Osteoblast (primary cell): ENCODE measurements at places on chromosomes 12 and 14. TPM values are rescaled to one million over a fixed set of nuclear protein-coding genes. Genes with fewer than 3 reads are reported as not detected.

Gene CDKL1
- total RNA-seq: 4.7 and 10.5 TPM in 2 replicates

Gene NYNRIN
- total RNA-seq: 7.2 and 9.1 TPM in 2 replicates

Gene PLCZ1
- not detected in 2 replicates for total RNA-seq

Gene STON2
- total RNA-seq: 49.6 and 51.0 TPM in 2 replicates

Gene TEX52
- total RNA-seq: not detected in 2 replicates

Gene MMP17
- total RNA-seq: 10.5 and 11.2 TPM in 2 replicates

Gene PRKCH
- 3.2 and 3.3 TPM in 2 replicates for total RNA-seq

Gene FGF23
- not detected in 2 replicates for total RNA-seq

Gene FZD10
- total RNA-seq: not detected in 2 replicates

DNA sequence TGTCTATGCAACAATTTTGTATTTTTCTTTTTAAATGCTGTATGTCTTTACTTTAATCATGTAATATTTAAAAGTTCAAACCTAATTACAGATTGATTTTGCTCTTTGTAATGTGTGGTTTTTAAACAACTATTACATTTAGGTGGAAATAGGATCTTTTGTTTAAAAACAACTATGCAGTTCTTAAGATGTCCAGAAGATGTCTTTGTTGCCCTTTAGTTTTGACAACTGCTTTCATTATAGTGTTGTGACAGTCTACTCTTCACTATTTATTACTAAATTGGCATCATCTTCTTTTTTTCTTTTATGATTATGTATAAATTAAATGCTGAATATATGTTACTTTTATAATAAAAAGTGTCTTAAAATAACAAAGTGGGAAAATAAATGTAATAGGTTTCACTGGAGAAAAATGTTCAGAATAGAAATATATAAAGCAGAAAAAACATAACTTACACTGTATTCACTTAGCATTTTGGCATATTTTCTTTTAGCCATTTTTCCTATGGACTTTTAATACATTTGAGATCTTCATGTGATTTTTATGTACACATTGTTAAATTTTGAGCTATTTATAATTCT is 27.1 kb upstream of the PCNX4 start:
- no peaks in the 10 kb centered on the region for H3K4me1 ChIP-seq
- H3K27me3 ChIP-seq: no peaks in the 10 kb centered on the region
- H3K36me3 ChIP-seq: no peaks in the 10 kb centered on the region
- H3K27ac ChIP-seq: no peak overlapping the region

- no peak overlapping the region for H3K4me3 ChIP-seq
- H3K4me1 ChIP-seq: peaks cover 6% of the 10 kb centered on the region
- H3K27me3 ChIP-seq: peaks cover 6% of the 10 kb centered on the region
- H3K36me3 ChIP-seq: no peaks in the 10 kb centered on the region
- no peak overlapping the region for H3K27ac ChIP-seq
- no peak for DNase-seq
These were observed 23.8 kb upstream of the CISTR start for GRCh38 chr12:53775478-53776145.

DNA sequence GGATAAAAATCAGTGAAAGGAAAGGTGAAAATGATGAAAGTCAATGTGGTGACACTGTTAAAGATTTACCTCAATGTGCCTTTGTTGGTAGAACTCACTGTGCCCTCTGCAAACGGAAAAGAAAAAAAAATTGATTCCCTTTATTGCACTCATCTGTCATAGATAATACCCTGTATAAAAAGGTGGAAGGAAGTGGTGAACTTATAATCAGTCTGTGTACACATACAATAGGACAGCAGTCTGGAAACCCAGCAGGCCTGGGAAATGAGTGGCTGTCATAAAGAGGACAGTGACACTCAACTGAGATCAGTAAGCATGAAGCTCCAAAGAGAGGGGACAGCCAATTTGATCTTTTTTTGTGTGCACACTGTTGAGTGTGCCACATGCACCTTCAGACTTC is 364.7 kb downstream of the NOVA1 start:
- H3K4me3 ChIP-seq: no peak overlapping the region
- no peaks in the 10 kb centered on the region for H3K4me1 ChIP-seq

GRCh38 chr14:102659797-102660196 is 67.3 kb downstream of the RCOR1 start:
- H3K27me3 ChIP-seq: no peaks in the 10 kb centered on the region
- no peak overlapping the region for H3K27ac ChIP-seq
- no peak overlapping the region for H3K4me3 ChIP-seq
- no peaks in the 10 kb centered on the region for H3K36me3 ChIP-seq
- DNase-seq: no peak

- no peak for DNase-seq
- no peak overlapping the region for H3K27ac ChIP-seq
- H3K4me3 ChIP-seq: no peak overlapping the region
- no peaks in the 10 kb centered on the region for H3K27me3 ChIP-seq
- no peaks in the 10 kb centered on the region for H3K36me3 ChIP-seq
These were observed 9.7 kb downstream of the MYH6 start for GRCh38 chr14:23398348-23398747.

GRCh38 chr12:125688881-125689280 is 623.6 kb downstream of the AACS start:
- no peaks in the 10 kb centered on the region for H3K27me3 ChIP-seq
- DNase-seq: no peak
- no peaks in the 10 kb centered on the region for H3K36me3 ChIP-seq
- H3K4me3 ChIP-seq: no peak overlapping the region

DNA sequence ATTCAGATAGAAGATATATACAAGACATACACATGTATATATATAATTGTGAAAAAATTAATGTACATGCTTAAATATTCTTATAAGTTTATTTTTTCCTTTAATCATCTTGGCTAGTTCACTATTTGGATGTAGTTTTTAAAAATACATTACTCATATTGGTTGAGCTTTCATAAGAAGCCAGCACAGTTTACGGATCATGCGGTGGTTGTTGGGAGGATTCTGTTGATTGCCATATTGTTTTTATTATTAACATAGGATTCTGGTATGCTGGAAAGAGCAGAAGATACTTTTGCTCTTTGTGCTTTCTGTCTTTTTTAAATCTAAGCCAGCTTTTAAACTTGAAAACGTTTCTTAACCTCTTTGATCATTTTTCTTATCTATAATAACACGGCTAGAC is 163.4 kb downstream of the OTOGL start:
- H3K4me3 ChIP-seq: no peak overlapping the region
- peaks cover 19% of the 10 kb centered on the region for H3K4me1 ChIP-seq
- peak overlapping the region; percentile 46 for H3K27ac ChIP-seq
- DNase-seq: no peak
- no peaks in the 10 kb centered on the region for H3K27me3 ChIP-seq

GRCh38 chr14:75561013-75561432 is 17.4 kb upstream of the FLVCR2 start:
- H3K36me3 ChIP-seq: no peaks in the 10 kb centered on the region
- peak; percentile 93 for DNase-seq
- H3K27me3 ChIP-seq: peaks cover 20% of the 10 kb centered on the region
- no peak overlapping the region for H3K4me3 ChIP-seq
- no peak overlapping the region for H3K27ac ChIP-seq

DNA sequence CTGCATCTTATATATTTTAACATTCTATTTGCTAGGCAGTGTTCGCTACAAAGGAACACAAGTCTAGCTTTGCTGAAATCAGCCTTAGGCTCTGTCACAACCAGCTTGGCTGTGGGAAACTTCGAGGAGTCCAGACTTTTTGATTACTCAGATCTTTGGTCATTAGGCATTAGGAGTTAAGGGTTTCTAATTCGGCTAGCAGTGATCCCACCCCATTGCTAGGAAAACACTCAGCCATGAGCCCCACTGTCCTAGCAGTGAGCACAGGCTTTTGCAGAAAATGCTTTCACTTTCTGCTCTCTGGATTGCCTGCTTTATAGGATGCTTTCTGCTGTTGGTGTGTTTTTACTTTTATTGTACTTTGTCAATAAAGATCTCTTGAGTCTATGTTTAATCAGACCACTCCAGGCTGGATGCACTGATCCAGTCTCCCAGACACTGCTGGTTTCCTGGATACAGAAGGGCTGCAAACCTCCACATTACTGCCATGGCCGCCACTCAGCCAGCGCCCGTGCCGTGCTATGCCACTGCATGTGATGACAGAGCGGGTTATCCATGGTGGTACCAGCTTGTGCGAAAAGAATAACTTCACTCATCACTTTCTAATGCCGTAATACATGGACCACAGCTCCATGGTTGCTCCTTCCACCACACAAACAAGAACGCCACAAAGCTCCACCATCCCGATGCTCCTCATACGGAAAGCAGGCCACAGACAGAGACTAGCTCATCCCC is 41.0 kb upstream of the PYGL start:
- H3K4me1 ChIP-seq: no peaks in the 10 kb centered on the region
- peaks cover 21% of the 10 kb centered on the region for H3K27me3 ChIP-seq
- no peak overlapping the region for H3K4me3 ChIP-seq
- H3K36me3 ChIP-seq: no peaks in the 10 kb centered on the region

DNA sequence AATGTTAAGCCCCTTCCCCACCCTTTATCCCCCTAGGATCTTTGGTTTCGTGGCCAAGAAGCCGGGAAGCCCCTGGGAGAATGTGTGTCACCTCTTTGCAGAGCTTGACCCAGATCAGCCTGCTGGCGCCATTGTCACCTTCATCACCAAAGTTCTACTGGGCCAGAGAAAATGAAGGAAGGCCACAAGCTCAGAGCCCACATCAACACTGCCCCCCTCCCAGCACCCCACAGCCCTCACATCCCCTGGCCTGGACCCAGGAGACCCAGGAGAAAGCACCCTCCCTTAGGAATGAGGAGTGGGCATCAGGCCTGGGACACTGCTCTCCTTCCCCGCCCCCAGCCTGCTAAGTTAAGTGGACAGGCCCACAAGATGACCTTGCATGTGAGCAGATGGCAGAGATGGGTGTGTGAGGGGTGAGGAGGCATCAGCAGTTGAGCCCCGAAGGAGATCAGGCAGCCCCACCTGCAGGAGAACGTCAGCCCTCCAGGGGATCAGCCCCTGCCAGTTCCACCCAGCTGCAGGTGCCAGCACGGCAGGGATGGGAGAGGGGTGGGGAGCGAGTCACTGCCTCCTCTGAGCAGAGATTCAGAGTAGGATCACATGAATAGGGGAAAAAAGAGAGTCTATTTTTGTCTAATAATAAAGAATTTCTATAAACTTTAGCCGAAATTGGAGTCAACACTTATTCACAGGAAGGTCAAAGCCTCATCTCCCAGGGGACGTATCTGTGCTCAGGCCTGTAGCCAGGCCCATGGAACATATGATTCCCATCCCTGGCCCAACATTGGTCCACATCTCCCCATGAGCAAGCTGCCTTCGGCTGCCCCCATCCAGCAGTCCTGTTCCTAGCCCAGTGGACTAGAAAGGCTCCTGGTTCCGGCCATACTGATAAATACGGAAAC is 14.1 kb downstream of the TNS2 start:
- peaks cover 78% of the 10 kb centered on the region for H3K36me3 ChIP-seq
- H3K27ac ChIP-seq: peak overlapping the region; percentile 83
- peak; percentile 97 for DNase-seq
- no peaks in the 10 kb centered on the region for H3K27me3 ChIP-seq
- H3K4me3 ChIP-seq: no peak overlapping the region

DNA sequence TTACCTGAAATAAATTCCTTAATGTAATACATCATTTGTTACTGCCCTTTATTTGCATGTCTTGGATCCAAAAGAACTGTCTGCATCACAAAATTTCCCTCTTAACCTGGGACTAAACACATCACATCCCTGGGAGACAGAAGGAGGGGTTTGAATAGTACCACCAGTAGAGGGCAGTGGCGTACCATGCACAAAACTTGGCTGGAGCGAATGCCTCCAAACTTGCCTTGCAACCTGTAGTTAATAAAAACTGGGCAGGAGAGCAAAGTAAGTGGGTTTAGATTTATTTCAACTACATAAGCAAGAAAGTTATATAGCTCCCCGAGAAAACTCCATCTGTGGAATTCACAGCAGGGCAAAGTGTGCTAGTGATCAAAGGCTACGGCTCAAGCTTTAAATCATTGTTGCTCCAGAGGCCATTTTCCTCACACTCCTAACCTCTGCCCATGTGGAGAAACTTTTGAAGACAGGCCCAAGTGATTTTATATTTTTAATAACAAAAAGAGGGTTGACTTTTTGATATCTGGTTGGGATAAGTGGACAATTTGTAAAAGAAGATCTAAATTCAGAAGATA is 1176.7 kb upstream of the SEL1L start:
- peak; percentile 45 for DNase-seq
- H3K27me3 ChIP-seq: no peaks in the 10 kb centered on the region
- H3K27ac ChIP-seq: no peak overlapping the region
- no peaks in the 10 kb centered on the region for H3K36me3 ChIP-seq

GRCh38 chr12:62731055-62731820 is 203.7 kb downstream of the PPM1H start:
- DNase-seq: no peak
- H3K27ac ChIP-seq: peak overlapping the region; percentile 94
- H3K4me3 ChIP-seq: peak overlapping the region; percentile 38
- H3K27me3 ChIP-seq: no peaks in the 10 kb centered on the region
- H3K36me3 ChIP-seq: no peaks in the 10 kb centered on the region

- H3K27ac ChIP-seq: peak overlapping the region; percentile 42
- H3K4me1 ChIP-seq: no peaks in the 10 kb centered on the region
- H3K36me3 ChIP-seq: no peaks in the 10 kb centered on the region
- no peak for DNase-seq
- H3K27me3 ChIP-seq: no peaks in the 10 kb centered on the region
These were observed 7.8 kb upstream of the DTD2 start for GRCh38 chr14:31465111-31465510.

DNA sequence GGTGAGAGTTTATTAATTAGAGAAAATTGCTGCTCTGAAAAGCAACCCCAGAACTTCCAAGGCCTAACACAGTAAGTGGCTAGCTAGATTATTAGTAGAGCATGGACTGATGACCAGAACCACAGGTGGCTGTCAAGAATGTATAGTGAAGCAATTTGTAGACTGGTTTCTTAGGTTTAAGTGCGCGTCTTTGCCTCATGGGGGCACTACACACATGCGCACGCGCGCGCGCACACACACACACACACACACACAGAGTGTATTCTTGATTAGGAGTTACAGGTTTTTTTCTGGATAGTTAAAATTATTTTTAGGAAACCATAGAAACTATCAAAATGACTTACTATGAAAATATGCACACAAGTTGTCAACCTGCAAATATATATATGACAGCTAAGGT is 66.5 kb downstream of the BHLHE41 start:
- no peaks in the 10 kb centered on the region for H3K36me3 ChIP-seq
- H3K27me3 ChIP-seq: no peaks in the 10 kb centered on the region
- H3K27ac ChIP-seq: no peak overlapping the region
- no peak overlapping the region for H3K4me3 ChIP-seq

- no peaks in the 10 kb centered on the region for H3K27me3 ChIP-seq
- no peak for DNase-seq
- no peak overlapping the region for H3K27ac ChIP-seq
- no peak overlapping the region for H3K4me3 ChIP-seq
These were observed 180.5 kb downstream of the PRKCH start for GRCh38 chr14:61501714-61502458.

DNA sequence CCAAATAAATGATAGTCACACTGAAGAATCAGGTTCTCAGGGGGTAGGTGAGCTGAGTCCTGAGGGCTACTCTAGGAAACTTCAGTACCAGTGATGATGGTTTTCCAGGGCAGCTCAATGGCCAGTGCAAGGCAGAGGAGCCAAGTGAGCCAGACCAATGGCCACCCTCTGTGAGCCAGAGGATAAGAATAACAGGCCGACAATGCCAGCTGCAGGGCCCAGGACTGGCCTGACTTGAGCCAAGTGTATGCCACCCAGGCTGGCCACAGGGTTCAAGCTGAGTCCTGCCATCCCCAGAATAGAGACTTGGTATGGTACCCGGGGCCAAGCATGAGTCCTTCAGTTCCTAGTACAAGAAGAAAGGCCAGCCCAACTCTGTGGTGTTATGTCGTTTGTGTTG is 355.5 kb downstream of the DPF3 start:
- no peak overlapping the region for H3K4me3 ChIP-seq
- peaks cover 3% of the 10 kb centered on the region for H3K27me3 ChIP-seq
- no peaks in the 10 kb centered on the region for H3K4me1 ChIP-seq
